ENCODE measurements at places on chromosomes 16 and 17. TPM values are rescaled to one million over a fixed set of nuclear protein-coding genes. Genes with fewer than 3 reads are reported as not detected.

The MSL1 gene
- 78.0 TPM for total RNA-seq

DNA sequence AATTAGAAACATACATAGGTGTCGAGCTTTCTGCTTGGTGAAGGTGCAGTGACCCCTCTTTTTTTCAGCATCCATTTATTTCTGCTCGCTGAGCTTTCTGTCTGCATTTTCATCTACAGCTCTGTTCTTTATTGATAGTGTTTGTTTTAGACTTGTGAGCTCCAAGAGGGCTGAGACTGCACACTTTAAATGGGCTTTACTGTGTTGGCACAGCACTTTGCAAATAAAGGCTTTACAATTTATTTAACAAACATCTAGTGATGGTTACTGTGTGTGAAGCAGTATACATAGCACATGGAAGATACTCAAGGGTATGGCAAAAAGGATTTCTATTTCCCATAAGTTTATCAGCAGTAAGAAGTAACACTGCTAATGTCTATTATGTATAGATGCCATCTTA lies 563.7 kb upstream of the HSBP1 start:
- H3K27ac ChIP-seq: no peak overlapping the region
- no peak for DNase-seq
- H3K4me1 ChIP-seq: no peaks in the 10 kb centered on the region
- no peak overlapping the region for H3K4me3 ChIP-seq
- no peaks in the 10 kb centered on the region for H3K36me3 ChIP-seq
- no peaks in the 10 kb centered on the region for H3K27me3 ChIP-seq

GRCh38 chr17:7480089-7480384 lies 606 bp upstream of the ZBTB4 start:
- H3K4me3 ChIP-seq: peak overlapping the region; percentile 91
- peaks cover 35% of the 10 kb centered on the region for H3K4me1 ChIP-seq
- H3K36me3 ChIP-seq: no peaks in the 10 kb centered on the region
- DNase-seq: no peak
- H3K27ac ChIP-seq: peak overlapping the region; percentile 99
- no peaks in the 10 kb centered on the region for H3K27me3 ChIP-seq

DNA sequence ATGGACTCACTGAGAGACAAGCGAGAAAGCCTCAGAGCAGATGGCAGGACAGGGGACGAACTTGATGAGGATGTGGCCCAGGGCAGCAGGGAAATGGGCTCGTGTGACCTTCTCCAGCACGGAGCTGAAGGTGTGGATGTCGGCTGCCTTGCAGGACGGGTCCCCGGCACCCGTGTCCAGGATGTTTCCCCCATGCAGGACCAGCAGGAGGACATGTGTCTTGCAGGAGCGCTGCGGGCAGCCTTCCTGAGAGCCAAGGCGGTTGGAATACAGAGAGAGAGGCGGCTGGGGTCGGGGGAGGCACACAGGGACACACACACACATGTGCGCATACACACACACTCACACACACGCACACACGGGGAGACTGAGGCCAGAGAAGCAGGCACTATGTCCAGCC lies 39.3 kb downstream of the PIMREG start:
- no peak overlapping the region for H3K27ac ChIP-seq
- H3K4me1 ChIP-seq: no peaks in the 10 kb centered on the region
- peaks cover 7% of the 10 kb centered on the region for H3K36me3 ChIP-seq
- no peaks in the 10 kb centered on the region for H3K27me3 ChIP-seq
- H3K4me3 ChIP-seq: no peak overlapping the region
- no peak for DNase-seq

GRCh38 chr16:53369921-53370320 lies 64.3 kb upstream of the RBL2 start:
- DNase-seq: no peak
- H3K4me3 ChIP-seq: no peak overlapping the region
- no peaks in the 10 kb centered on the region for H3K4me1 ChIP-seq
- peaks cover 29% of the 10 kb centered on the region for H3K27me3 ChIP-seq

- H3K4me1 ChIP-seq: no peaks in the 10 kb centered on the region
- H3K27ac ChIP-seq: no peak overlapping the region
- H3K27me3 ChIP-seq: no peaks in the 10 kb centered on the region
- DNase-seq: no peak
- no peaks in the 10 kb centered on the region for H3K36me3 ChIP-seq
- no peak overlapping the region for H3K4me3 ChIP-seq
Observed at GRCh38 chr17:10574324-10574723, 24.9 kb upstream of the MYH2 start.

DNA sequence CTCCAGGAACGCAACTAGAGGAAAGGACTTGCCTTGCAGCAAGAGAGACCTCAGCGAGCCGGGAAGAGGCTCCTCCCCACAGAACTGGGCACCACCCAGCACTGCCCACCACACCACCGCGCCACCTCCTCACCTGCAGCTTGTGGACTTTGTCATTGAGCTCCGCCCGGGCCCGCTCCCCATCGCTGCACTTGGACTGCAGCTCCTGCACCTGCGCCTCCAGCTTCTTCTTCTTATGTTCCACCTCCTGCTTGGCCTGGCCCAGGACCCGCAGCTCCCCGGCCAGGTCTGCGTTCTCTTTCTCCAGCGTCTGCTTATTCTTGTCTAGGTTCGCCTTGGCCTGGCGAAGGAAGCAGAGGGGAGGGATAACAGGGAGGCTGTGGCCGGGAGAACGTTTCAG lies 76.7 kb downstream of the NDE1 start:
- no peak for DNase-seq
- no peaks in the 10 kb centered on the region for H3K4me1 ChIP-seq
- no peak overlapping the region for H3K27ac ChIP-seq
- H3K36me3 ChIP-seq: peaks cover 66% of the 10 kb centered on the region

DNA sequence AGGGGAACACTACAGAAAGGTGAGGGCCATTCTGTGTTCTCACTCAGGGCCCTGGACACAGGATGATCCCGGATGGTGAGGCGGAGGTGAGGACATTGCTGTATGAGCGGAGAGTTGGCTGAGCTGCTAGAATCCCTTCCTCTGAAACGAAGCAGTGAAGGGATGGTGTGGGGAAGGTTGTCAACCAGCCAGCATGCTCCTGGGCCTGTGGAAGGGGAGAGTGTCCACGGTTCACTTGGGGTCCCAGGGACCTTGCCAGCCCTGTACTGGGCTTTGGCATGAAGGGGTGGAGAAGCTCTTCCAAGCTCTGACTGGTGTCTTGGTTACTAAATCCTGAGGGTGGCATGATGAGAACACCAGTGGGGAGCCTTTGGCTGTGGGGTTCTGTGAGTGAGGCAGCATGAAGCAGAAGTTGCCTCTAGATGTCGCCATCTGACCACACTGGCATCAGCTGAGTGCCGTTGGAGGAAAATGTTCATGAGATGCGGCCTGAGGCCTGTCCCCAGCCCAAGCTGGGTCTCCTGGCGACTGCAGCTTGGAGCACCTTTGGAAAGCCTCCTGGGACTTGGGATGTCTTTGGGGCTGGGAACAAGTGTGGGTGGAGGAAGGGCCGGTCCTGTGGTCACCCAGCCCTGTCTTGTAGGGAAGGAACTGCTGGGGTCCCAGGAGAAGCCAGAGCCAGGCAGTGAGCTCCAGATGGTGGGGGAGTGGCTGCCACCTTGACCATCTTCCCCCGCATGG lies 14.8 kb downstream of the PDP2 start:
- H3K27ac ChIP-seq: no peak overlapping the region
- H3K36me3 ChIP-seq: no peaks in the 10 kb centered on the region
- H3K27me3 ChIP-seq: no peaks in the 10 kb centered on the region
- DNase-seq: peak; percentile 40

DNA sequence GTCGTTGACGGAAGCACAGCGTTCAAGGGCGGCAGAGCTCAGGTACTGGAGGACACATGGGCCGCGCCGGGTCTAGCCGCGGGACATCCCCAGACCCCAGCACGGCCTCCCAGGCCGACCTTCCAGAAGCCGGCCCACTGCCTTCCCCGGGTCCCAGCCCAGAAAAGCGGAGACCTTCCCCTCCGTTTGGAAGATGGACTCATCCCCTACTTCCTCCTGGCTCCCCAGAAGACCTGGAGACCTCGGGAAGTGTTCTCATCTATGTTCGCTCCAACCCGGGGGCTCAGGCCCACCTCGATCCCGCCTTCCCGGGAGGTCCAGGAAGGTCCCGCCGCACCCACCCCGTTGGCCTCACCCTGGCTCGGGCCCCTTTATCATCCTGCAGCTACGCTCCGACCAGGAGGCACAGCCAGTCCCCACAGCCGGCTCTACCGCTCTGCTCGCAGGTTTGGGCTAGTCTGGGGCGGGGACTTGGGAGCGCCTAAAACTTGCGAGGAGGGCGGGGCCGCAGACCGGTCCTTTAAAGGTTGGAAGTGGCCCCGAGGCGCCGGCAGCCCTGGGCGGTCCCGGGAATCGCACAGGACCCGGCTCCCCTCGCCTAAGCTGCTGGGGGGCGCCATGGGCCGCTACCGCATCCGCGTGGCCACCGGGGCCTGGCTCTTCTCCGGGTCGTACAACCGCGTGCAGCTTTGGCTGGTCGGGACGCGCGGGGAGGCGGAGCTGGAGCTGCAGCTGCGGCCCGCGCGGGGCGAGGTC lies at the start of gene ALOX12:
ALOX12 (plus strand) TSS at position 550 of the 756 bp plus-strand sequence; CDS start at position 619, 69 bp downstream.
- peaks cover 7% of the 10 kb centered on the region for H3K27me3 ChIP-seq
- H3K4me3 ChIP-seq: no peak within 1 kb of the TSS
- DNase-seq: no peak
- no peaks in the 10 kb centered on the region for H3K4me1 ChIP-seq
